NCI-H1092 (cell line): ENCODE measurements at places on chromosomes 1 and 21.

GRCh38 chr21:21436012-21436534, 437.9 kb downstream of the NCAM2 start:
- DNase-seq: no peak

- no peak for DNase-seq
These were observed 31.9 kb downstream of the OTUD7B start for GRCh38 chr1:149978547-149979023.

- DNase-seq: no peak
These were observed 56.8 kb upstream of the GNG12 start for GRCh38 chr1:67889953-67890567.

- no peak for DNase-seq
These were observed 27.3 kb downstream of the RRP1 start for GRCh38 chr21:43816611-43817071.

DNA sequence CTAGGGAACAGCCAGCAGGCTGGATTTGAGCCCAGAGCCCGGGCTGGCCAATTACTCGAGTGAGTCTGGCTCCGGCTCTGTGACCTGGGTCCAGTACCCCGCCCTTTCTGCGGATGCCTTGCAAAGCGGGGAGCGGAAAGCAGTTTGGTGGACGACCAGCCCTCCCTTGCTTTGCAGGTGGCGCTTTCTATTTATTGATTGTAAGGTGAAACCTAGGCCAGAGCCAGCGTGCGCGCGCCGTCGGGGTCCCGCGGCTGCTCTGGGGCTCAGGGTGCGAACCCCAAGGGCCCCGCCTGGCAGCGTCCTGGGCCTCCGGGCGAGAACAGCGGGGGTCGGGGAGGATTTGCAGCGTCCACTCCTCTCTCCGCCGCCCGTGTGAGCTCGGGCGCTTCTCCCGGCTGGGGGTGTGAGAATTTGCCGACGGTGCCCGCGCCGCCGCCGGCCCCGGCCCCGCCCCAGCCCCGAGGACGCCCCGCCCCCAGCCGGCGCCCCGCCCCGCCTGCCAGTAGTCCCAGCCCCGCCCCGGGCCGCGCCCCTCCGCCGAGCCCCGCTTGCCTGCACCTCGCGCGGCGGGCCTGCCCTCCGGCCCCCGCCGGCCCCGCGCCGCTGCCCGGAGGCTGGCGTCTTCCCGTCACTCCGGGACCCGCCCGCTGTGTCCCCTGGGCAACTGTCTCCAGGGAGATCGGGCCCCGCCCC, 37.6 kb downstream of the PIK3CD start:
- peak; percentile 37 for DNase-seq

- DNase-seq: peak; percentile 82
These were observed 251.0 kb downstream of the RHOU start for GRCh38 chr1:228986093-228986904.

- DNase-seq: no peak
These were observed 45.3 kb downstream of the AKNAD1 start for GRCh38 chr1:108811611-108812010.

DNA sequence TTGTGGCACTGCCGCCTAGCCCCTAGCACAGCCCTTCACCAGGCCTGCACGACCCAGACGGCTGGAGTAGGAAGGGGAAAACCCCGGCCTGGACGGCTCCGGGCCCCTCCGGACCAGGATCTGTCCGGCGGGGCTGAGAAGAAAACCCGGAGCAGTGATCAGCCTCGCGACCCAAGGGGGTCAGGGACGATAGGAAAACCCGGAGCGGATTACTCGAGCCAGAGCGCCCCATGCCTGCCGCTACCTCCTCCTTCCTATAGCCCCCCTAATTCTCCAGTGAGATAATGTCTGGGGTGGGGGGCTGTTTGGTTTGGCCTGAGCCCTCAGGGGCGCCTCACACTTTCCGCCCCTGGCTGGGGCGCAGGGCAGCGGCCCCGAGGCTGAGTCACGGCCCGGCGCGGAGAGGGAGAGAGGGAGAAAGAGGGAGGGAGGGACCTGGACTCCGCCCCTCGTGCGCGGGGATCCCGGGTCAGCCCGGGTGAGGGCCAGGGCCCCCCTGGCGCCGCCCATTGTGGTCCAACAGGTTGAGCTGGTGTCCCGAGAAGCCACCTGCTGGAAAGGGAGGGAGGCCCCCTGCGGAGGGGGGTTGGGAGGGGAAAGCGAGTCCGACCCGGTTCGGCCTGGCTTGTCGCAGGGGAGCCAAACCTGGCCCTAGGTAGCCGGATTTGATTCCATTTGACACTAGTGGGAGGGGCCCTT, 1.7 kb upstream of the ZBTB7B start:
- DNase-seq: peak; percentile 86

DNA sequence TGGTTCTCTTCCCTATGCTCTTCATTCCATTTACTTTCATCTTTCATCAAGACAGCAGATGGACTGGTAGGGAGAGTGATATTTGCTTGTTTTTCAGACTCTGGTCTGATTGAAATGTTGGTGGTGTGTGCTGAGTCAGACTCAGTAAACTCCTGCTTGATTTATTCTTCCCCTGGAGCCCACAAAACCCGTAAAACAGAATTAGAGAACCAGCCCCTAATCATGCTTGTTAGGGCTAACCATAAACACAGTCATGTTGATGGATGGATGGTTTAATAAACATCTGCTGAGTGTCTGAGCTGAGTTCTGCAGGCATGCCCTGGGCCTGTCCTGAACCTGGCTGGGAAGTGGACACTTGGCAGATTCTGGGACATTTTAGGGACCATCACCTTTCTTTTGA, 24.8 kb downstream of the NOS1AP start:
- no peak for DNase-seq

DNA sequence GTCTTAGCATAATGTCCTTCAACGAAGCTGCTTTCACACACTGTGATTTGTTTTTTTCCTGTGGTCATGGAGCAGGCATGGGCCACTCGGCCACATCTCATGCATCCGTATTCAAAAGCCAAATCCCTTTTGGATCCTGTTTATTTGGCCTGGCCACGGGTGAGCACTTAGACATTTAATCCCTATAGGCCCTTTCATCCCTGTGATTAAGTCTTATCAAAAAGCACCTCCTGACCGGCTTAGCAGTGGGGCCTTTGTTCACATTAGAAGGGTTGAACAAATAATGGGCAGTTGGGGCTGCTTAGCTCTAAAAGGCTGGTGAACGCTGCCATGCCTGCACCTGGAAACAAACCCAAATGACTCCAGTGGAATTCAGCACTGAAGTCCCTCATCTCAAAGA, 2.0 kb downstream of the KCNE2 start:
- DNase-seq: no peak

DNA sequence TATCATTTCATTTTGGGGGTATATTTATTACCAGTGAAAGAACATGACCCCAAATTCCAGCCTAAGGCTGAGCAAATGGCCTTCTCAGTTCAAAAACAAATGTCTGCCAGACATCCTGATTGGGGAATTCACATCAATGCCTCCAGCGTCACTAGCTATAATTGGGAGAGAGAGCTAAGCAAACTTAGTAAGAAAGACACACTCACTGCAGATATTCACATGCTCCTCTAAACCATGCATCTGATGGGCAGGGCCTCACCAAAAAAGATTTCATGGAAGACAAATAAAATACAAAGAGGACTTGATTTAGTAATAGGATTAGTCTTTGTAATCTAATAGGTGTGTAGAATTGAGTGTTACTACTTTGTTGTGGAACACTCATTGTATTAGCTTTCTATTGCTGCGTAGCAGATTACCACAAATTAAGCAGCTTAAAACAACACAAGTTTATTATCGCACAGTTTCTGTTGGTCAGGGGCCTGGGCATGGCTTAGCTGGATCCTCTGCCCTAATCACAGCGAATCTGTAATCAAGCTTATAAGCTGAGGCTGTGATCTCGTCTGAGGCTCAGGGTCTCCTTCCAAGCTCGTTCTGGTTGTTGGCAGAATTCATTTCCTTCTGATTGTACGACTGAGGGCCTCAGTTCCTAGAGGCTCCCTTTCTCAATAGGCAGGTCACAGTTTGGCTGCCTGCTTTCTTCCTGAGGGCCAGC, 243.0 kb downstream of the PBX1 start:
- DNase-seq: no peak

GRCh38 chr21:44898851-44899767, 21.6 kb downstream of the ITGB2 start:
- no peak for DNase-seq

DNA sequence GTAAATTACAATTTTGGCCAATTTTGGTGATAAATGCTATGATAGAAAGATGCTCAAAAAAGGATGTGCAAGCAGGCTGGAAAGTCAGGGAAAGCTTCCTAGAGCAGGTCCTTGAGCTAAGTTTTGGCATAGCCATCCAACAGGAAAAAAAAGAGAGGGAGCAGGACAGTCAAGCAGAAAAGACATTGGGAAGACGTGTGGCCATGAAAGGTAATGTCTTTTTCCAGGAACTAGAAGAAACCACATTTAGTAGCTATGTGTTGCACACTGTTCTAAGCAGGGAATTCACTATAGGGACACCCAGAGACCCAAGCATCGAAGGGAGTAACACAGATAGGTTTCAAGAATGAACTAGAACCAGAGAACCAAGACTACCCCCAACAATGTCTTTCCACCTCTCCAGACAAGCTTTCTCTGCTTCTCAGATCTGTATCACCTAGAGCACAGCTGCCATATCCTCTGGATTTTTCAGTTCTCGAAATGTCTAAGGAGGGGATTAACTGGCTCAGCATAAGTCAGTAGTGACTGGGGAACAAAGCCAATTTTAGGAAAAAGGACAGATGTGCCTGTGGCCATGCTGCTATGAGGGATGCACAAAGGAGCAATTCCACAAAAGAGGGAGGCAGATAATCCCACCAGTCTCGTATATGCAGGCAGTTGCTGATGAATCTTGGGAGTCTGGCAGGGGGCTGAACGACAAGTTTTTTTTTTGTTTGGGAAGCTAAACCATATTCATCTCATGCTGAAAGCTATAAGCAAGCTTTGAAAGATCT, 97.1 kb upstream of the DAB1 start:
- DNase-seq: no peak

DNA sequence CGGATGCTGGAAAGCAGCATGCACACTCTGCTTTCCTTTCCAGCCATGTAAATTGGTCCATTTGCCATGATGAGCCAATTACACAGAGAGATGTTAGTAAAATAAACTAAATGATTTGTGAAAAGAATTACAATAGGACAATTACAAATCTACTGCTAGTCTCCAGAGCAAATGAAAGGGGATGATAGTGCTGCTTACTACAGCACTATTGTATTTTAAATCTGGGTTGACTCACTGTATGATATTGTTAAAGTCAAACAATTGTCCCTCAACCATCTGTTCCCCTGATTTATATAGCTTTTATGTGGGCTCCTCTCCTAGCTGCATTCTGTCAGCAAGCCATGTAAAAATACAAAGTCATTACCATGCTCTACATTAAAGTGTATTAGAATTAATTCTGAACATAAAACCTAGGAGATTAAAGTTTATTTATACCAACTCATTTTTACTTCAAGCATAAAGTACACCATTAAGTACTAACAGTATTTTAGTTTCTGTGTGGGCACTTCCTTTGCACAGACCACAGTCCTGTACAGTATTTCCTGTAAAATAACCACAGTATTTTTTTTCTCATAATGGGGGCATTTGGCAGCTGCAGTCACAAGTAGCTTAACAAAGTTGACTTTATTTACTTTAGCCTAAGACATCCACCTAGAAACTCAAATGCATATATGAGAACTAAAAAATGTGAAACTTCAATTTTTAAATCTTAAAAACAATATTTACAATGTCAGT, 135.8 kb downstream of the VAV3 start:
- DNase-seq: no peak

DNA sequence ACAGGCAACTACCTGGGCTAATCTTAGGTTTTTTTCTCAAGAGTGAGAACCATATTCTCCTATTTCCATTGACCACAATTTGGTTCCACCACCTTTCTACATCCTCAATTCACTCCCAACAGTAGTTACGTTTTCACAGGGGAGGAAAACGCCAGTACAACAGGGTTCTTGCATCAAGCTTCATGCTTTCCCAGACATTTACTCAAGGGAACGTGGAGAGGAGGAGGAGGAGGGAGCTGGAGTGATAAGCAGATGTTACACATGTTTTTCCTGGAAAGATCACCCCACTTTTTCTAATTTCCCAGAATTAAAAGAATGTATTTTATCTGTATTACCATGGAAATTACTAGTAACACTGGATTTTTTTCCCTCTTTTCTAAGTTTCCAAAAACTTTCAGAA, 58.3 kb downstream of the RGS5 start:
- DNase-seq: no peak

- no peak for DNase-seq
These were observed 25.7 kb upstream of the PEX10 start for GRCh38 chr1:2438038-2438437.

DNA sequence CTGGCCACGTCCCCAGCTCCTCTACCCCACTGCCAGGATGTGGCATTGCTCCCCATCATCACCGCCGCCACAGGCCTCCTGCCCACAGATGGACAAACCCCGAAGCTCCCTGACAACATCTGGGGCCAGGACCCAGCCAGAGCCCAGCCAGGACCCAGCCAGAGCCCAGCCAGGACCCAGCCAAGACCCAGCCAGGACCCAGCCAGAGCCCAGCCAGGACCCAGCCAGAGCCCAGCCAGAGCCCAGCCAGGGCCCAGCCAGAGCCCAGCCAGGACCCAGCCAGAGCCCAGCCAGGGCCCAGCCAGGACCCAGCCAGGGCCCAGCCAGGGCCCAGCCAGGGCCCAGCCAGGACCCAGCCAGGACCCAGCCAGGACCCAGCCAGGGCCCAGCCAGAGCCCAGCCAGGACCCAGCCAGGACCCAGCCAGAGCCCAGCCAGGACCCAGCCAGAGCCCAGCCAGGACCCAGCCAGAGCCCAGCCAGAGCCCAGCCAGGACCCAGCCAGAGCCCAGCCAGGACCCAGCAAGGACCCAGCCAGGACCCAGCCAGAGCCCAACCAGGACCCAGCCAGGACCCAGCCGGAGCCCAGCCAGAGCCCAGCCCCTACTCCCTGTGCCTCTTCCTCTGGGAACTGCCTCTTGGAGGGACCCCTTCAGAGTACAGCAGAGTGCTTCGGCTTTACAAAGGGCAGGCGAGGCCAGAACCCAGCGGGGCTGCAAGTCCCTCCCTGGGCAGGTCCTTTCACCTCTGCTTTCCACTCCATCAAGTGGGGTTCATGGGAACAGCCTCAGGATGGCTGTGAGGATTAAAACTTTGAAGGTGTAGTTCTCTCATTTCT, 43.7 kb downstream of the DISP3 start:
- DNase-seq: no peak

DNA sequence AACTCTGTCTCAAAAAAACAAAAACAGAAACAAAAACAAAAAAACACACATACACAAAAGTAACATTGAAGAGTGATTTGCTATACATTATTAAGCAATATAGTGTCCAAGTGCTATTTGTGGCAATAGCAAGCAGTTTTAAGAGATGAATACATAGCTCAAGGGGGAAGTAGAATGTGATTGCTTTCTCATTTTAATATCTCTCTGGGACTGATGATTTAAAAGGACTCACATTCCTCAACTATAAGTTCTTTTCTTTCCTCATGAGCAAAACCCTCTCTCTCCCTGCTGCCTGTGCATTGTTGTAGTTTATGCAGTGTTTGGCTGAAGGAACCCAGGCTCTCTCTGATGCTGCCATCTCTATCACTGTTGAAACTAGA, 47.0 kb upstream of the CSF1 start:
- DNase-seq: no peak

DNA sequence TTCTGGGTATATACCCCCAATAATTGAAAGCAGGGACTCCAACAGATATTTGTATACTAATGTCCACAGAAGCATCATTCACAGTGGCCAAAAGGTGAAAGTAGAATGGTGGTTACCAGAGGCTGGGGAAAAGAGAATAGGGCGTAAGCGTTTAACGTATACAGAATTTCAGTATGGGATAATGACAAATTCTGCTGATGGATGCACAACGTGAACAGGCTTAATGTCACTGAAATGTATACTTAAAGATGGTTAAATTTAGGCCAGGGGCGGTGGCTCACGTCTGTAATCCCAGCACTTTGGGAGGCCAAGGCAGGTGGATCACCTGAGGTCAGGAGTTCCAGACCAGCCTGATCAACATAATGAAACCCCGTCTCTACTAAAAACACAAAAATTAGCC, 4.4 kb upstream of the NFYC start:
- DNase-seq: no peak
